ENCODE measurements at places on chromosomes 12 and 14.

DNA sequence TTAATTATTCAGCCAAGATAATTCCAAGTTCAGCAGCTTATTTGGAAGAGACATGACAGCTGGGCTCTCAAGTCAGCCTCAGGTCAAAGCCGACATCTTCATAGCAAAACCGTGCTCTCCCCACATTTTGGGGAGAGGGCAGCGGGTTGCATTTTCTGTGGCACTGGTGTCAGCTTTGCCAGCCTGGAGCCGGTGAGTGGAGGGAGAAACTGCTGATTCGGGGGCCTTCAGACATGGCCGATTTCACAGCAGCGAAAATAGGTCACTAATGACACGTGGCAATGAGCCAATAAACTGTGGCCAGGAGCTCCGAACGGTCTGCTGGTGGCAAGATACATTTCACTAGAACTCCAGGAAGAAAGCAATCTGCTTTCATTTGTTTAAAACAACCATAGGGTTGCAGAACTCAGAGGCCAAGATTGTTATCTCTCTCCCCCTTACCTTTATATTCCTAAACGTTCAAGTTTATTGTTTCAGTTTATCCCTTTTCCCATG is 173.2 kb downstream of the CAND1 start:
- no peak overlapping the region for H3K27ac ChIP-seq
- H3K4me3 ChIP-seq = no peak overlapping the region
- H3K27me3 ChIP-seq = no peaks in the 10 kb centered on the region
- no peak for DNase-seq

GRCh38 chr12:62683776-62684569 is 217.3 kb downstream of the MON2 start:
- no peak overlapping the region for H3K27ac ChIP-seq
- no peak overlapping the region for H3K4me3 ChIP-seq
- no peak for DNase-seq

GRCh38 chr14:91516663-91517388 is 6.7 kb upstream of the PPP4R3A start:
- no peak overlapping the region for H3K27ac ChIP-seq
- H3K4me1 ChIP-seq = no peaks in the 10 kb centered on the region
- no peak for DNase-seq
- H3K4me3 ChIP-seq = no peak overlapping the region
- H3K36me3 ChIP-seq = no peaks in the 10 kb centered on the region

DNA sequence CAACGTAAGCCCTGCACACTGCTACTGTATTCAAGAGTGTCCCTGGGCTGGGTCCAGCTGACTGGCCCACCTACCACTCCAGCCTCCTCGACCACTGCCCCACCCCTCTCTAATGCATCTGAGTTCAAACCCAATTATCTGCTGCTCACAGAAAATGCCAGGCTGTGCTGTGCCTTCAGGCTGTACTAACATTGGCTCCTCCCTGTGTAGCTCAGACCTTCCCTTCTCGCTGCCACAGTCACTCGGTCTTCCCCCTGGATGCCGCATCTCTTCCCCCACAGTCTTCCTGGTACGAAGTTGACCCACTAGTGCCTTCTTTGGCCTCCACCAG is 12.1 kb downstream of the FICD start:
- H3K36me3 ChIP-seq = peaks cover 77% of the 10 kb centered on the region
- peaks cover 23% of the 10 kb centered on the region for H3K4me1 ChIP-seq
- H3K4me3 ChIP-seq = no peak overlapping the region
- H3K27me3 ChIP-seq = no peaks in the 10 kb centered on the region

- no peak for DNase-seq
- no peaks in the 10 kb centered on the region for H3K27me3 ChIP-seq
- no peaks in the 10 kb centered on the region for H3K36me3 ChIP-seq
- no peak overlapping the region for H3K4me3 ChIP-seq
- no peak overlapping the region for H3K27ac ChIP-seq
- no peaks in the 10 kb centered on the region for H3K4me1 ChIP-seq
Measured at GRCh38 chr14:86712727-86713126, 1182.8 kb downstream of the FLRT2 start.

DNA sequence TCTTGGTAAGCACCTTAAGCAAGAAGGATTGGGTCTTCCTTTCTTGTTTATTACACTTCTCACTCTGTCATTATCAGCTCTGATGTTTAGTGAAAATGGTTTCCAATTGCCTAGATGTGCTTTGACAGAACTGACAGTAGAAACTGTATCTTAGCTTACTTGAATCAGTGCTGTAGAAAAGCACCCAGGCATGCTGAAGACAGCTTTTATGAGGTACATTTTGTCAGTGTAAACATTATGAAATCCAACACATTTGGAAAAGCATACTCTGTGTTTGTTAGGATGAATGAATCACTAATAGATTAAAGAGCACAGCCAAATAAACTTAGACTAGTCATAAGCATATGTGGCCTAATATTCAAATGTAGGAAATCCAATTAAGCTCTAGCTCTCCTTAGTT is 290.2 kb upstream of the NPAS3 start:
- no peaks in the 10 kb centered on the region for H3K4me1 ChIP-seq
- H3K4me3 ChIP-seq = no peak overlapping the region
- no peak for DNase-seq
- H3K36me3 ChIP-seq = no peaks in the 10 kb centered on the region
- H3K27ac ChIP-seq = no peak overlapping the region
- H3K27me3 ChIP-seq = no peaks in the 10 kb centered on the region

GRCh38 chr12:46412857-46413256 is 40.3 kb upstream of the SLC38A2 start:
- no peaks in the 10 kb centered on the region for H3K27me3 ChIP-seq
- no peak overlapping the region for H3K4me3 ChIP-seq
- peaks cover 3% of the 10 kb centered on the region for H3K4me1 ChIP-seq
- no peak overlapping the region for H3K27ac ChIP-seq
- H3K36me3 ChIP-seq = no peaks in the 10 kb centered on the region
- no peak for DNase-seq

GRCh38 chr14:93099196-93099595 is 16.5 kb downstream of the ITPK1 start:
- H3K27ac ChIP-seq = no peak overlapping the region
- H3K27me3 ChIP-seq = no peaks in the 10 kb centered on the region
- no peak overlapping the region for H3K4me3 ChIP-seq
- DNase-seq = no peak
- peaks cover 2% of the 10 kb centered on the region for H3K36me3 ChIP-seq

DNA sequence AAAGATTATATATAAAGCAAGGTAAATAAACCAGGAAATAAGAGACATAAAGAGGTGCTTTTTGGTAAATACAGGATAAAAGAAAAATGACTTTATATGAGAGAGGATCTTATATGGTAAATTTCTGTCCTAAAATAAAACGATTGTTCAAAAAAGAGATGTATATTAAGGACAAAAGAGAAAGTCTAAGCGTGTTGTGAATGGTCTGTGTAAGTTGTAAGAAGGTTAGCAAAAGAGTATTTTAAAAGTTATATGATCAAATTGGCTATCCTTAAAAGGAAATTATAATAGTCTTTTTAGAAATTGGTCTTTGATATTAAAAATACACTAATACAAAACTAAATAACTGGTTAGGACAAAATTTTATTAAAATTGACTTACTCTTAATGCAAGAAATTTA is 14.1 kb upstream of the ACSM4 start:
- no peaks in the 10 kb centered on the region for H3K4me1 ChIP-seq
- no peak for DNase-seq
- no peaks in the 10 kb centered on the region for H3K36me3 ChIP-seq
- no peak overlapping the region for H3K27ac ChIP-seq
- H3K4me3 ChIP-seq = no peak overlapping the region
- peaks cover 66% of the 10 kb centered on the region for H3K27me3 ChIP-seq

- H3K27ac ChIP-seq = no peak overlapping the region
- H3K4me3 ChIP-seq = no peak overlapping the region
- no peaks in the 10 kb centered on the region for H3K27me3 ChIP-seq
- no peak for DNase-seq
- peaks cover 20% of the 10 kb centered on the region for H3K4me1 ChIP-seq
Measured at GRCh38 chr14:103711516-103712431, 3.5 kb downstream of the XRCC3 start.

DNA sequence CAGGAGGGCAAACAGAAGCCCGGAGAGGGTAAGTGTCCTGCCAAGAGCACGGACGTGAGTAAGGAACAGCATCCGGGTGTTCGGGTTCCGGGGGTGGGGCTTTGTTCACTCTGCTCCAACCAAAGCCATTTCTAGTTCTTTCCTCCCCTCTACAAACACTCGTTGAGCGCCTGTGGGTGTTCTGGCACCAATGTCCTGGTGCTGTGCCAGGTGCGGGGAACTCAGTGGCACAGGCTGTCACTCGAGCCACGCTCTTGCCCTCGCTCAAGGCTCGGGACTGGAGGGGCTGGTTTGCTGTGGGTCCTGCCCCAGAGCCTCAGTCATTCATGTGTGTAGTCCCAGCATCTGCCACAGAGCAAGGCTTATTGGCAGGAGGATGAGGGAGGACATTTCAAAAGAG is 157.5 kb downstream of the CALM1 start:
- no peaks in the 10 kb centered on the region for H3K4me1 ChIP-seq
- H3K4me3 ChIP-seq = no peak overlapping the region
- no peak overlapping the region for H3K27ac ChIP-seq
- no peak for DNase-seq
- no peaks in the 10 kb centered on the region for H3K27me3 ChIP-seq

GRCh38 chr12:67096533-67097318 is 172.4 kb upstream of the CAND1 start:
- no peak overlapping the region for H3K27ac ChIP-seq
- DNase-seq = no peak
- H3K36me3 ChIP-seq = no peaks in the 10 kb centered on the region
- H3K4me3 ChIP-seq = no peak overlapping the region
- peaks cover 47% of the 10 kb centered on the region for H3K27me3 ChIP-seq
- H3K4me1 ChIP-seq = no peaks in the 10 kb centered on the region

DNA sequence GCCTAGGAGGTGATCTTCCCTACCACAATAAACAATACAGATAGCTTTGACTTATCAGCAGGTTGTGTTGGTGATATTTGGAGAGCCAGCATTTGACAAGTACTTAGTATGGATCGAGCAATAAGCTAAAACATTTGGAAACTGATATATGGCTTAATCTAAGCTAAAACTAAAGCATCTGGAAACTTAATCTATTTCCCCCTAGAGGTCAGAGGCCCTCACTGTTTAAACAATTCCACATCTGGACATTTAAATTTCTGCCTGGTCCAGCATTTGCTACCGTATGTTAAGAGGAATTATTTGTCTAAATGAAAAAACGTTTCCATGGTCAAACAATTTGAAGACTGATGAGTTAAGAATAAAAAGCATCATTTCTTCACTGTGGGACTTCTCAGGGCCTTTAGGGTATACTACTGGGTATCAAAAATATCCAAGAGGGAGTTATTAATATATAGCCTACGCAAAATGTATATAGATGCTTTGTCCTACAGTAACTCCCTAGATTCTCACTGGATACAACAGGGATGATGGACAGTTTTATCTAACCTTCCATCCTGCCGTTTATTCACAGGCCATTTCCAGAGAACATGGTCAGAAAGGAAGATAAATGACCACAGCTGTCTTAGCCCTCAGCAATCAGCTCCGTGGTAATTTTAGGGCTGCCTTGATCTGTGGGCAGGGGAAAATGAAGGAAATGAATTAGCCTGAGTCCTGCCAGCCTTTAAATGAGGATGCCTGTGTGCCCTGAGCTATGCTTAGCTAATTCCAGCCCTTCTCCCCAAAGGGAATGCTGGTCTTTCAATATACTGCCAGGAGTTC is 135.4 kb upstream of the NUDT4 start:
- no peaks in the 10 kb centered on the region for H3K27me3 ChIP-seq
- H3K36me3 ChIP-seq = no peaks in the 10 kb centered on the region
- DNase-seq = no peak
- peaks cover 7% of the 10 kb centered on the region for H3K4me1 ChIP-seq
- no peak overlapping the region for H3K4me3 ChIP-seq

GRCh38 chr12:102865821-102866615 is 51.0 kb downstream of the PAH start:
- H3K4me1 ChIP-seq = no peaks in the 10 kb centered on the region
- DNase-seq = no peak
- H3K4me3 ChIP-seq = no peak overlapping the region
- H3K27me3 ChIP-seq = no peaks in the 10 kb centered on the region
- no peaks in the 10 kb centered on the region for H3K36me3 ChIP-seq

GRCh38 chr12:6784761-6785160 is 4.6 kb upstream of the CD4 start:
- peaks cover 6% of the 10 kb centered on the region for H3K27me3 ChIP-seq
- DNase-seq = no peak
- peaks cover 7% of the 10 kb centered on the region for H3K4me1 ChIP-seq
- H3K27ac ChIP-seq = no peak overlapping the region
- H3K36me3 ChIP-seq = peaks cover 4% of the 10 kb centered on the region
- H3K4me3 ChIP-seq = no peak overlapping the region

- no peak overlapping the region for H3K4me3 ChIP-seq
- DNase-seq = no peak
- H3K27ac ChIP-seq = no peak overlapping the region
- no peaks in the 10 kb centered on the region for H3K27me3 ChIP-seq
- peaks cover 15% of the 10 kb centered on the region for H3K4me1 ChIP-seq
Measured at GRCh38 chr12:47985596-47986290, 18.5 kb downstream of the COL2A1 start.

DNA sequence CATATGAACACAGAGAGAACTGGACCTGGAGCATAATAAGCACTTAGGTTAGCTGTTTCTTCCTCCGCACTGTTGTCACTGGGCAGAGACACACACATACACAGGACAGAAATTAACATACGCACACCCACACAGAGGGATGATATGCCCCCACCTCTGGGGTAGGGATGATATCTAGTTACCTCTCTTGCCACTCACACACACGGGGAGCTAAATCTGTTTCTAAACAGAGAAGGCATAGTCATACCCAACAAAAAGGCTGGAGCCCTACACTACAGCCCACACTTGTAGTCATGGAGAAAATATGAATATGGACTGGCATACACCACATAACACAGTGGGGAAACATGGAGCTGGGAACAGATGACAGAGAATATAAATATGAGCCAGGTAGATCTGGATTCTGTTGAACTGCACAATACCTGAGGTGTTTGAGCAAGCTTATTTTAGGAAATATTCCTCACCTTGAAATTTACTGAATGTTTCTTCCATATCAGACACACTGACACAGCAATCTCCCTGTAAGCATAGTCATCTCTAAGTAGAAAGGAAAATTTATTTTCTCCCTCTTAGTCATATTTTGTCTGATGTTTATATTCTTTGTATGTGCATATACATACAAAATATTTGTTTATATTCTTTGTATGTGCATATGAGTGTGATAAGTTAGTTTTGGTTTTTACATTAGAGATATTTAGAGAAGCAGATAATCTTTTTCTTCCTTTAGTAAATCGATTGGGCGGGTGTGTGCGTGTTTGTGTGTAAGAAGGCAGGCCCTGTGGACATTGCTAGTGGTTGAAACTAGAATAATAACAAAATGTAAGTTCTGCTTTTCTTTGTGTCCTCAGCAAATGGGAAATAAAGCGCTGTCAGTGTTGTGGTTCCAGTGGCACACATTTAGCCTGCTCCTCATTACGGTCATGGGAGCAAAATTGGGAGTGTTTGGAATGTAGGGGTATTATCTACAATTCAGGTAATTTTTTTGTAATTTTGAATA is 20.9 kb upstream of the SCFD1 start:
- H3K4me3 ChIP-seq = no peak overlapping the region
- H3K27ac ChIP-seq = no peak overlapping the region
- H3K36me3 ChIP-seq = peaks cover 26% of the 10 kb centered on the region
- no peak for DNase-seq

- no peak overlapping the region for H3K4me3 ChIP-seq
- no peaks in the 10 kb centered on the region for H3K27me3 ChIP-seq
- no peak for DNase-seq
- H3K36me3 ChIP-seq = peaks cover 7% of the 10 kb centered on the region
- H3K27ac ChIP-seq = no peak overlapping the region
Measured at GRCh38 chr14:59347511-59347900, 117.7 kb downstream of the GPR135 start.

- peaks cover 1% of the 10 kb centered on the region for H3K36me3 ChIP-seq
- DNase-seq = no peak
- peaks cover 17% of the 10 kb centered on the region for H3K4me1 ChIP-seq
- peaks cover 13% of the 10 kb centered on the region for H3K27me3 ChIP-seq
- H3K27ac ChIP-seq = no peak overlapping the region
Measured at GRCh38 chr14:94171208-94171607, 2.9 kb upstream of the PPP4R4 start.
